ENCODE measurements at places on chromosomes 4 and X.
A peak's percentile ranks its signal among the peaks of the same experiment; 100 is the strongest.

- no peak for DNase-seq
These were observed 21.2 kb downstream of the DOK7 start for GRCh38 chr4:3484057-3484973.

DNA sequence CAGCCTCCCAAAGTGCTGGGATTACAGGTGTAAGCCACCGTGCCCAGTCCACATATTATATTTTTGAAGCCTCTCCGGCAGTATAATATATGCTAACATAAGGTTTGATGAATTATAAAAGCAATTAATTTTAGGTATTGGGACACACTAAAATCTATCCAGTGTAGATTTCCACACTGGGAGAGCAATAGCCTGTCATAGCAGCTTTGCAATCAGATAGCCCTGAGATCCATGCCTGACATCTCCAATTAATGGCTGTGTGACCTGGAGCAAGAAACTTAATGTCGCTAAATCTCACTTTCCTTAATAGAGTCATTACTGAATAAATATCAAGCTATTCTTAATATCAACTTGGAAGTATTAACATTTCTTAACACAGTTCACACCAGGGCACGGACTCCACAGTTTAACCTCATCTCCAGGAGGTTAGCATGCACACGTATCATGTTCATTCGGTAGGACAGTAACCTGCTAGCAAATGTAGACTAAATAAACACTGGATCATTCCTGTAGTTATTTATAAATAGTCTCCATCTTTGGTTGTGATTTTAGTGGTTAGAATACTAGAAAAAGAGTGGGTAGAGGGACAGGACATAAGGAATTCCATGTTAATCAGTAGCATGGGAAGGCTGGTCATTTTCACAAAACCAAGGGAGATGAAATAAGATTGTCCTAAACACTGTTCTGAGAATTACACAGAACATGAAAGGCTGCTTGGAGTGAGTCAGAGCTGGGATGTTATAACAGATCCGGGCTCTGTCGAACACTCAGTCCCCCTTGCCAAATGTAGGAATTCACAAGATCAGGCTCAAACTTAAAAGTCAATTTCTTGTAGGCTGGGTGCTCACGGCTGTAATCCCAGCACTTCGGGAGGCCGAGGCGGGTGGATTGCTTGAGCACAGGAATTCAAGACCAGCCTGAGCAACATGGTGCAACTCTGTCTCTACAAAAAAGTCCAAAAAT, 254.7 kb downstream of the PALLD start:
- DNase-seq: no peak

- no peak for DNase-seq
These were observed 546 bp downstream of the ZRSR2 start for GRCh38 chrX:15790769-15791290.

- DNase-seq: no peak
These were observed 1.0 kb downstream of the LAMP2 start for GRCh38 chrX:120468071-120468470.

DNA sequence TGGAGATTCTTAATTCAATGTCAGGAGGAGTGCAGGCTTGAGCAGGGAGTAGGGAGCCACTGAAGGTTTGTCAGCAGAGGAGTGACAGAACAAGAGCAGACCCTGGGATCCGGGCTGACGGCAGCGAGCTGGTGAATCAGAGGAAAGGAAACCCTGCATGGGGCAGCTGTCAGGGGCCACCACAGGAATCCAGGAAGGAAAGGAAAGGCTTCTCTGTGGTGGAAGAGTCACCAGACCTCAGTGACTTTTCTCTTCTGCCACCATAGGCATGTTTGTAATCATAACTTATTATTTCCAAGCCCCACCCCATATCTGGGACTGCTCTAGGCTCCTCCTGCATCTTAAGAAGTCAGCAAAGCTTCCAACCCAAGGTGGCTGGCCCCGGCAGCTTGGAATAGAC, 150.9 kb downstream of the BCOR start:
- DNase-seq: no peak

GRCh38 chr4:66855956-66856355, 689.3 kb downstream of the CENPC start:
- no peak for DNase-seq

GRCh38 chr4:24603343-24603742, 19.0 kb upstream of the DHX15 start:
- DNase-seq: no peak

GRCh38 chrX:129540068-129540653, at the start of gene OCRL:
OCRL (plus strand) TSS chrX:129540259; CDS start chrX:129540440, 181 bp downstream.
- DNase-seq: peak; percentile 48

- peak; percentile 1 for DNase-seq
These were observed 70.9 kb downstream of the HTT start for GRCh38 chr4:3145234-3145924.

- no peak for DNase-seq
These were observed 50.4 kb downstream of the SLC9A6 start for GRCh38 chrX:136035663-136036062.

GRCh38 chr4:114277690-114278089, 298.2 kb upstream of the ARSJ start:
- DNase-seq: no peak

GRCh38 chrX:7163146-7163677, 15.3 kb upstream of the PUDP start:
- DNase-seq: no peak

DNA sequence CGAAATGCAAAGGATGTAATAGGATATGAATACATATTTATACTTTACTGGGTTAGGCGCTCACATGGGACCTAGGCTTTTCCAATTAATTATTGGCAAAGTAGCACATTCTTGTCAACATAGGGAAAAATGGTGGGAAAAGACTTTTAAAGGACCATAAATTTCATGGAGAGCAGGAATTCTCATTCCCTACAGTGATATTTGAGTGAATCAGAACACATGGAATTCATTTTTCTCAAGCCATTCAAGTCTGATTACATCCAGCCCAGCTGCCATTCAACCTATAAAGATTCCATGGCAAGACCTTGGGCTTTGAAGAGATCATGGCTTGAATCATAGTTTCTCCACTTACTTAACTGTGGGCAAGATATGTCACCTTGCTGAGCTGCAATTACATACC, 150.4 kb downstream of the SOWAHB start:
- no peak for DNase-seq

GRCh38 chrX:54172455-54172854, 10.6 kb downstream of the FAM120C start:
- DNase-seq: no peak

DNA sequence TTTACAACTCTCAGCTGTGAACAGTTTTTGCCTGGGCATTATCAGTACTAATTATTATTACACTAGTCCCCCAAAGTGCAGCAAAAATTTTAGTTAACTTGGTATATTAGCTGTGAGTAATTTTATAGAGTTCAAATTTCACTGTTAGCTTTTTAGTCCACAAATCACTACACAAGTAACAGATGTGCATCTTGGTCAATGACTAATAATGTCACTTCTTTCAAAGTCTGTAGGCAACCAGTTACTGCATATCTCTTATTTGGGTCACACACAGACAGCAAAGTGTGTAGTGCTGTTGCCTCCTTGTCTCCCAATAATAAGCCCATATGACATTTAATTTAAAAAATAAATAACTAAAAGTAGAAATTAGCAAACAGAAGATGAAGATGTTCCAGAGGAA, 159.9 kb downstream of the SCFD2 start:
- no peak for DNase-seq

DNA sequence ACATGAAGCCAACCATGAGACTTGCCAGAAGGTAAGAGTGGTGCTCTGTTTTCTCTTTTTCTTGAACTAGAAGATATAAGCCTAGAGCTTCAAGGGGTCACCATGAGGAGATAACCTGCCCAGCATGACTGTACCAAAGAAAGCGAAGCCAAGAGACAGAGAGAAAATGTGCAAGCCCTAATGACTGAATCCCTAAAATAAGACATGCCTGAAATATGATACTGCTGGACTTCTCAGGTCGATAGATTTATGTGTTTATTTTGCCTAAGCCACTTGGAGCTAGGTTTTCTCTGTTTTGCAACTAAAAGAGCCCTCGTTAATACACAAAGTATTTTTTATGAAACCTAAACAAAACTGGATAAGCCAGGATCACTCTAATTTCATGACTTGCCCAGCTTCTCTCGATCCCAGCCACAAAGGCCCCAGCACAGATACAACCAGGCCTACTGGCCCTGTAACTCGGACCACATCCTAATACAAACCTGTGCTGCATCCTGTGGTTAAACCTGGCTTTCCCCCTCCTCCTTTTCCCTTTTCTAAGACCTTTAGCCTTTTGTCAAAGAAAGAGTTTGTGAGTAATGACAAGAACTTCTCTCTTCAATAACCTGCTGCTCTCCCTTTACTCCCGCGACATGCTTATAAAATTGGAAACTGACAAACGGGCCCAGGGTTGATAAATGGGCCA, 185.8 kb downstream of the APBB2 start:
- DNase-seq: no peak

DNA sequence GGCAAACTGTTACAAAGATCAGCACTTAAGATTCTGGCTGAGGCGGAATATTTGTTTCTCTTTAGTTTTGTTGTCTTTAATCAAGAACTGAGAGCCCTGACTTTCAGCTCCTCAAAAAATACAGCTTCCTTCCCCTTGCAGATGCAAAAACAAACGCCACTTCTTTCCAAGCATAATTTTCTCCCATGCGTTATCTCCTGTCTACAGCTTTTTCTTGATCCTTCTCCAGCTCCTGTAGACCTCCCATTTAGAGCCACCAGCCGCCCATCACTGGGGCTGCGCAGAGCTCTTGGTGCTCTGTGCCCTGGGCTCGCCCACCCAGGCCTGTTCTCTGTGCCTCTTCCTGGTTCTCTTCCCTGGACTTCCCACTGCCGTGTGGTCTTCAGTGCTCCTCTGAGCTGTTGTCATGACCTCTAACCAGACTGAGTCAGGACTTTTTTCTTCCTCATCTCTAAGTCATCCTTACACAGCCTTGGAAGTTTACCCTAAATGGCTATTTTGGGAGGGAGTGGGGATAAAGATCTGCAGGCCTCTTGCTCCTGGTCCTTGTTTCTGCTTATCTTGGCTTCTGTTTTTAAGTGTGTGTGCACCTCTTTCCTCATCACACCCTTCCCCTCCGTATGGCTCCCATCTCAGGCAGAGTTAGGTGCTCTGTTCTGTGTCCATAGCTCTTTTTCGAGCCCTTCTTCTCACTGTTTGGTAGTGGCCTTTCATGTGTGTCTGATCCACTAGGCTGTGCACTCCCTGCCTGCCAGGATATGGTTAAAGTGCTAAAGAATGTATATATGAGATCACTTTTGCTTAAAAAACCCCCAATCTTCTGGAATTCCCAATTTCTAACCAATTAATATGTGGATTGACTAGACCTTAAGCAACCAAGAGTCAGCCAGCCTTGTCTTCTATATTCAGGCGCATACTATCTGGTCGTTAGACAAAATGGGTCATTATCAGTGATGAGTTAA, 122.5 kb downstream of the PTTG2 start:
- DNase-seq: no peak

GRCh38 chr4:26958925-26959653, 98.4 kb downstream of the STIM2 start:
- no peak for DNase-seq

DNA sequence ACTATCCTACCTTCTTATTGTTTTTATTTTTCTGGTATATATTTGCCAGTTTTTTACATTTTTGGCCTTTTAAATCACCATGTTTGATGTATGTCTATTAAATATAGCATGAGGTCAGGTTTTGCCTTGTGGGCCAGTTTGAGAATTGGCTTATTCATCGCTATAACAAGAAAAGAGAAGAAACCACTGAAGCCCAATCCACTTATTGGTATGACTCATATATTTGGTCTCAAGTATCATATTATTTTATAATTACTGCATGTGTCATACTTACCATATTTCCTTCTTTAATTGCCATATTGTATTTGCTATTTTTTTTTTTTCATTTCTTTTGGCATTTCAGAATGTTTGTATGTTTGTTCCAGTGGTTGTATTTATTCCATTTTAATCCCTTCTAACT, 99.3 kb downstream of the IRF2 start:
- DNase-seq: no peak

- DNase-seq: no peak
These were observed 21.3 kb downstream of the LRRC66 start for GRCh38 chr4:51998837-51999236.

DNA sequence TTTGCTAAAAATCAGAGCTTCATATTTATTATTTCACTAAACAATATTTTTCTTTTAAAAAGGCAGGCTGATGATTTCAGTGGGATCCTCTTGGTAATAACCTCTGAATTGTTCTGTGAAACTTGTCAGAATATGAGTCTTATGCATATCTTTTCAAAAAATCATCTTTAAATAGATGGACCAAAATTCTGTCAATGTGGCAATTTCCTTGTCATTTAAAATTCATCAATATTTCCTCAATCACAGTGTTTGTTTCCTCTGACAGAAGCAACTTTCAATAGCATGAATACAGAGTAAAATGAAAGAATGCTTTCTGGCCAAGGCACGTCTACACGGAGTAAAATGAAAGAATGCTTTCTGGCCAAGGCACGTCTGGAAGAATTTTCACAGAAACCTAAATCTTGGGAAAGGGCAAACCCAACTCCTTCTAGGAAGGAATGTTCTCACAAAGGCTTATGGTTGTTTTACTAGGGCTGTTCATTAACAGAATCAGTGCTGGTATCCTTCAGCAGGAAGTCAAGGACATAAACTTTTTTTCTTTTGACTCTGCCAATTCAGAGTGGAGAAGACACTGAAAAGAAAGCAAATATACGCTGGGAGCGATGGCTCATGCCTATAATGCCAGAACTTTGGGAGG, 99.0 kb upstream of the GPR34 start:
- DNase-seq: no peak

All from CD4-positive, alpha-beta T cell treated with Interleukin-17A for 1 hour (primary cell).